ENCODE measurements at places on chromosomes 16 and 17. TPM values are rescaled to one million over a fixed set of nuclear protein-coding genes. Genes with fewer than 3 reads are reported as not detected.

DNA sequence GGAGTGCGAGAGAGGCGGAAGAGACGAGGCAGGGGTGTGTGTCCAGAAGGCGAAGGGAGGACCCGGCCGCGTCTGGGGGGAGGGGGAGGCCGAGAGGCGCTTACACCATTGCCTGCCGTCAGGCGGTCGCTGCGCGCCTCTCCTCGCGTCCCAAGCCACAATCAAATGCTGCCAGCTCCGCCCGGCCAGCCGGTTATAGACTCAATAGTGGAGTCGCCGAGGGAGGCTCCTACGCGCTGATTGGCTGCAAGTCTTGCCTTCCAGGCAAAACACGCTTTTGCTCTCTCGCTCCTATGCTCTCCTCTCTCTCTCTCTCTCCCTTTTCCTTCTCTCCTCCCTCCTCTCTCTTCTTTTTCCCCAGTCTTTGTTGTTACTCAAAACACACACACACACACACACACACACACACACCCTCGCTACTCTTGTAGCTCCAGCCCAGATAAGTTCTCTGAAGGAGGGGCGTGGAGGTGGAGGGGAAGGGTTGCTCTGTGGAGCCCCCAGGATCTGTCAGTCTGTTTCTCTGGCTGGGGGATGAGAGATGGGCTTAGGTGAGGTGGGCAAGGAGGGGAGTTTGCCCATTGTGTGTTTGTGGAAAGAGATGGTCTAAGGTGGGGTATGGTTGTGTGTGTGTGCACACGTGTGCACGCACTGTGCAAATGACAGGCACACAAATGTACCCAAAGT is at the start of gene DLX3:
Gene DLX3 (minus strand): TSS at position 170 of the 684 bp plus-strand sequence. CDS start 226 bp downstream, outside the sequence.
- DNase-seq: no peak

CRYM gene
- total RNA-seq: not detected

SLX4 gene
- total RNA-seq: 13.2 TPM

NPIPB12 gene
- 52.1 TPM for total RNA-seq

RNU2-1 gene
- total RNA-seq: 5,823 TPM

SNX20 gene
- total RNA-seq: 83.9 TPM

DNA sequence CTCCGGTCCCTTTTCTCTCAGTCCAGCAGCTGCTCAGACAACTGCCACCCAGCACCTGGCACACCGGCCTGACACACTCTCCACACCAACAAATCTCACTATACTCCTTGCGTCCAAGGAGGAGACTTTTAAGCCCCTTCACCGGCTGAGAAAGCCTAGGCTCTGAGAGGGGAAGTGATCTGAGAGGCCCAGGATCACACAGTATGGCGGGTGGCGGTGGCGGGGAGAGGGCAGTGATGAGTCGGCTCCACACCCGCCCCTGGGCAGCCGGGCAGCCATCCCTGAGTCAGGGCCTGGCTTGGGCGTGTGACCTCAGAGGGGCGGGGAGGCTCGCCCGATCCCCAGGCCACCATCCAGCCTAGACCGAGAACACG is 569 bp downstream of the FLII start:
- DNase-seq: peak; percentile 57

GRCh38 chr16:55647798-55648197 is 8.0 kb upstream of the SLC6A2 start:
- DNase-seq: no peak

DNA sequence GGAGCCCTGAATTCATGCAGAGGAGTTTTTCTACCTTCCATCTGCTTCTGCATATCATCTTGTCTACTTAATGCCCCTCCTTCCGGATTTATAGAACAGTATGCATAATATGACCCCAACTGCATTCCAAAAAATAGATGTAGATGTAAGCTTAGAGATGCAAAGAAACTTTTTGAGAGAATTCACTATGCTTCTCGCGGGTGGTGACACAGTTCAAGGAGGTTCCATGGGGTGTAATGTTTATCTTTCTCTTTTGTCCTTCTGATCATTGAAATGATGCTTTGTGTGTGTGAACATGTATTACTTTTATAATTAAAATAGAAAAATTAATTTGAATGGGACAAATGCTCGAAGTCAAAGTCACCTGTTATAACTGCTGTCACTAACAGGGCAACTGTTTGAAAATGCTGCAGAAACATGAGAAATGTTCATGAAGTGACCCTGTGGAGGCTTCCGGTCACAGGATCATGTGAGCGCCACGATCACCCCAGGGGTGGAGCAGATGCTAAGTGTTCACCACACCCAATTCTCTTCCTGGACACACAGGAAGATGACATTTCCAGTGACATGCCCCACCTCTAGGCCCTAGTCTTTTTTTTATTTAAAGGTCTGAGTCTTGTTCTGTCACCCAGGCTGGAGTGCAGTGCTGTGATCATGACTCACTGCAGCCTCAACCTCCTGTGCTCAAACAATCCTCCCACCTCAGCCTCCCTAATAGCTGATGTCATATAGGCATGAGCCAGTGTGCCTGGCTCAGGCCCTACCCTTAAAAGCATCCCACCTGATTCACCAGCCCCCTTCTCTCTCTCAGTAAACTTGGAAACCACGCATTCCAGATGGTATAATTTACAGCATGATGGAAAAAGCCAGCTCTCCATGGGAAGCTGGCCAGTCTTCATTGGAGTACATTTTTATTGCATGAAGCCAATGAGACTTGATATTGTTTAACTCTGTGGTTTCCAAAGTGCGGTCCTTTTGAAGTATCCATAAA is 21.0 kb upstream of the AGRP start:
- peak; percentile 79 for DNase-seq

CCT6B gene
- 1.7 TPM for total RNA-seq

NPIPA2 gene
- 2.0 TPM for total RNA-seq

PITPNM3 gene
- total RNA-seq: 0.33 TPM

GRCh38 chr16:83345846-83346640 is 461.7 kb upstream of the HSBP1 start:
- DNase-seq: no peak

TPSAB1 gene
- total RNA-seq: not detected

DNA sequence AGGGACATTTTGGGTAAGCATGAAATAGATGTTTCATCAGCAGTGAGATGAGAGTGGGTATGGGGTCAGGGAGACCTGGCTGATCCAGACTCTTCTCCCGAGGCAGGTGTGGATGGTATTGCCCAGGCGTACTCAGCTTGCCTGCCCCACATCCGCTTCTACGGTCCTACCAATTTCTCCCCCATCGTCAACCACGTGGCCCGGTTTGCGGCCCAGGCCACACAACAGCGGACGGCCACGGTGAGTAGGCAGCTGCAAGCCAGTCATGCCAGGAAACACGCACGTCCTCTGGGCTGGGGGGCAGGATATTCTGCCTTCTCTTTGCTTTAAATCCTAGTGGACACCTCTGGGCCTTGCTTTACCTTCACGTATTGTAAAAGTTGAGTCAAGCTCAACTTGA is 44.7 kb downstream of the CPNE2 start:
- no peak for DNase-seq

GAST gene
- not detected for total RNA-seq

DNA sequence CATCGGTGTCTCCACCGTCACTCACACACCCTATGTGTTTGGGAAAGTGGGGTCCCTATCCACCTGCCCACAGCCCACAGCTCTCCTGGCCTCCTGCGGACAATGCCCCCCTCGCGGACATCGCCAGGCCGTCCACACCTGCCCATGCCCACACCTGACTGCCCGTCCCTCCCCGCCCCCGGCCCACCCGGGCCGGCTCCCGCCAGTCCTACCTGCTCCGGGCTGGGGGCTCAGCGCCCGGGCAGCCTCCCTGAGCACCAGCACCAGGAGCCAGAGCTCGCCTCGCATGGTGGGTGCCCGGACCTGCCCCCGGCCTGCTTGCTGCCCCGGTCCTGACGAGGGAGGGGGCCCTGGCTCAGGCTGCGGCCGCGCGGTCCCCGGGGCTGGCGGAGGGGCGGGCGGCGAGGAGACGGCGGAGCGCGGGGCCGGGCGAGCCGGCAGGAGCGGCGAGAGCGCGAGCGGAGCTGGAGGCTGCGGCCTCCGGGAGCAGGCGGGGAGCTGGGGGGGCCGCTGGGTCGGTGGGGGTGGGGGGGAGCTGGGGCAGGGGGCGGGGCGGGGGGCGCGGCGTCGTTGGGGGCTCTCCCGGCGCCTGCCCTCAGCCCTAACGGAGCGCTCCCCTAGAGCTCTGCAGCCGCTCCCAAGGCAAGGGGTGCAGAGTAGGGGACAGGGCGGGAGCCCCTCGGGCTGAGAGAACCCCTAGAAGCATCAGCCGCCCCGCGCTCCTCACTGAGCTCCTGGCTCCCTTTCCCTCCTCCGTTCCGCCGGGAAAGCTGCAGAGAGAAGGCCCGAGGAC is at the start of gene PLXDC1:
Gene PLXDC1 (minus strand): TSS at position 488 of the 793 bp plus-strand sequence. CDS start 200 bp downstream, at position 288.
- no peak for DNase-seq

- DNase-seq: no peak
Observed at GRCh38 chr17:72599891-72600290, 479.1 kb downstream of the SOX9 start.

DNA sequence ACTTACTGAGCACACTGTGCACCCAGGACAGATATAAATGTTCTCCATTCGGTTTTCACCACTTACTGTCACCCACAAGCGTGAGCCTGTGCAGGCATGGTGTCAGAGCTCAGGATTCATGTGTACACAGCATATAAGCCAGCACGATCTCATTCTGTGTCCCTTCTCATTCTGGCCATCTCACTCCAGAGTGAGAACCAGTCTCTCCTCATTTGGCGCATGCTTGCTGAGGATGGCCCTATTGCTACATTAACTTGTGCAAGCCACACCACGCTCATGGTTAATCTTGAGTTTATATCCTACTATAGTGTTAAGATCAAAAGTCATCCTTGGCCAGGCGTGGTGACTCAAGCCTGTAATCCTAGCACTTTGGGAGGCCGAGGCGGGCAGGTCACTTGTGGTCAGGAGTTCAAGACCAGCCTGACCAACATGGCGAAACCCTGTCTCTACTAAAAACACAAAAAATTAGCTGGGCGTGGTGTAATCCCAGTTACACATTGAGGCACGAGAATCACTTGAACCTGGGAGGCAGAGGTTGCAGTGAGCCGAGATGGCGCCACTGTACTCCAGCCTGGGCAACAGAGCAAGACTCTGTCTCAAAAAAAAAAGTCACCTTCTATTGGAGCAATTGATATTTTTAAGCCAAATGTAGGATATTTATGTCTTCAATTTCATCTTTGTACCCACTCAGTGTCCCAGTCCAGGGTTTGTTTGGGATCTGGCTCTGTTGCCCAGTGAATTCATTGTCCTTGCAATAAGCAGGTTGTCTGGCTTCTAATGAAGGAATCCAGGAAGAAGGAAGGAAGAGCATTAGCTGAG is 20.9 kb downstream of the SOCS1 start:
- DNase-seq: no peak

DNA sequence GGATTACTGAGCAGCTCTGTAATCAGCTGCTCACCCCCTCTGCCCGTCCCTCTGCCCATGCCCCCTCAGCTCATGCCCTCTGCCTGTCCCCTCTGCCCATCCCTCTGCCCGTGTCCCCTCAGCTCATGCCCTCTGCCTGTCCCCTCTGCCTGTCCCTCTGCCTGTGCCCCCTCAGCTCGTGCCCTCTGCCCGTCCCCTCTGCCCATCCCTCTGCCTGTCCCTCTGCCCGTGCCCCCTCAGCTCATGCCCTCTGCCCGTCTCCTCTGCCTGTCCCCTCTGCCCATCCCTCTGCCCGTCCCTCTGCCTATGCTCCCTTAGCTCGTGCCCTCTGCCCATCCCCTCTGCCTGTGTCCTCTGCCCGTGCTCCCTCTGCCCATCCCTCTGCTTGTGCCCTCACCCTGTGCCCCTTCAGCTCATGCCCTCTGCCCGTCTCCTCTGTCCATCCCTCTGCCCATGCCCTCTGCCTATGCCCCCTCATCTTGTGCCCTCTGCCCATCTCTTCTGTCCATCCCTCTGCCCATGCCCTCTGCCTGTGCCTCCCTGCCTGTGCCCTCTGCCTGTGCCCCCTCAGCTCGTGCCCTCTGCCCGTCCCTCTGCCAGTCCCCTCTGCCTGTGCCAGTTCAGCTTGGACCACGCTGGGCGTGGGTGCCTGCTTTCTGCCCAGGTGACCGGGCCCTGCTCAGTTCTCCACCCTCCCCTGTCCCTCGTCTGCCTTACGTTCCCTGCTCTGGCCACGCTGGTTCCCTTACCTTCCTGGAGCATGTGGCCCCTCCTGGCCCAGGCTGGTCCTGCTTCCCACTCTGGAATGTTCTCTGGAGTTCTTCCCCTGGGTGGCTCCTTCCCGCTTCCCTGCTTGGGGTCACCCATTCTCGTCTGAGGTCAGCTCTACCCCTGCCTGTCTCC is 97.6 kb downstream of the NPIPB11 start:
- DNase-seq: no peak

KRT33A gene
- total RNA-seq: not detected

DNA sequence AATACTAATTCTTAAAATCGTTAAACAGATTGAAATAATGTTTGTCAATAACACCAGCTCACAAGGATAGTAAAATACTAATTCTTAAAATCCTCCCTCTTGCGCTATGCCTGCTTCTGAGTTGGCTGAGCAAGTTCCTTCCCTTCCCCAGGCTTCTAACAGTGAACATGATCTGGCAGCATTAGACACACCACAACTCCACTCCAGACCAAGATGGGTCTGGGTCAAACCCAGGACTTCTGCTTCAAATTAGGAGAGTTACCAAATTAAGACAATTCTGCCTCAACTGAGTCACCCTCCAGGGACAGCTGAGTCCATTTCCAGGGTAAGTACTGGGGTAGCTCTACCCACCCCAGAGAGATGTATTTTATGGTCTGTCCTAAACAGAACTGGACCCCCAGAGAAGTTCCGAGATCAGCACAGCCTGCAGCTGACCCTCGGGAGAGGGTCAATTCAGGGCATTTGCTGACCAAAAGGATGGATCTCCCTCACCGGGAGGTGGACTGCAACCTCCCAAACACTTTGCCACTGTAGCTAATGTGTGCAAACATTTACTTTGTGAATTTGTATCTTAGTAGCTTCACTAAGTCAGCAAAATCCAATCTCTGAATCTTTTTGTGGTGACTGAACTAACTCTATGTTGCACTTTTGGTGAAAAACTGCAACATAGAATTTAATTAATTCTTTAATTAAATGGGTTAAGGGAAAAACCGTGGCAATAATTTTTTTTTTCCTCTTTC is 48.8 kb downstream of the ADCY9 start:
- no peak for DNase-seq

ANKRD13B gene
- total RNA-seq: 12.8 TPM

DNA sequence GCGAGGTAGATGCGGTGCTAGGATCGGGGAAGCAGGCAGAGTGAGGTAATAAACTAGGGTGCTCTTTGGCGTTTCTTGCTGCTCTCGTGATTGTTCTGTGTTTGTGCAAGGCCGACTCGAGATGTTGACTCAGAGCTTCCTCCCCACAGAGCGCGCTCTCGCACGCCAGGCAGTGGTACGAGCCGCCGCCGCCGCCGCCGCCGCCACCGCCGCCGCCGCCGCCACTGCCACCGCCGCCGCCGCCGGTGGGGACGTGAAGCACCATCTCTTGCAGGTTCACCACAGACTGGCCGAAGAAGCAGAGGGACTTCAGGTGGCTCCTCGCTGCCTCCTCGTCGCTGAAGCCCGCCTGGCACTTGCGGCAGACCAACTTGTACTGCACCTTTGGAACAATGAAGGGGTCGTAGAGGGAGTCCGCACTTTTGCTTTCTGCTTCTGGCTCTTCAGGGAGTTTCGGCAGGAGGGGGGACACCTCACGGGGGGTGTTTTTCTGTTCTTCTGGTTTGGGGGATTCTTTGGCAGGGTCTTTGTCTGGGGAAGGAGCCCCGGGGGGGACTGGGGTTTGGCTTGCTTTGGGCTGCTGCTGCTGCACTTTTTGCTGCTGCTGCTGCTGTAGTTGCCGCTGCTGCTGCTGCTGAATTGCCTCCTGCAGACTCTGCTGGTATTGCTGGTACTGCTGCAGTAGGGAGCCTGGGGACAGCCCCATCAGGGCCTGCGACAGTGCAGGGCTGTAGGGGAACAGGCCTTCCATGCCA is 260.2 kb downstream of the ZFHX3 start:
- peak; percentile 76 for DNase-seq

CD300LG gene
- total RNA-seq: not detected

Data from activated CD4-positive, alpha-beta T cell treated with anti-CD3 and anti-CD28 coated beads, Interleukin-2, amount 10 ng/mL, durations not matched to agents 7 days and 5 days (primary cell).